ENCODE measurements at places on chromosomes 3 and 15.

DNA sequence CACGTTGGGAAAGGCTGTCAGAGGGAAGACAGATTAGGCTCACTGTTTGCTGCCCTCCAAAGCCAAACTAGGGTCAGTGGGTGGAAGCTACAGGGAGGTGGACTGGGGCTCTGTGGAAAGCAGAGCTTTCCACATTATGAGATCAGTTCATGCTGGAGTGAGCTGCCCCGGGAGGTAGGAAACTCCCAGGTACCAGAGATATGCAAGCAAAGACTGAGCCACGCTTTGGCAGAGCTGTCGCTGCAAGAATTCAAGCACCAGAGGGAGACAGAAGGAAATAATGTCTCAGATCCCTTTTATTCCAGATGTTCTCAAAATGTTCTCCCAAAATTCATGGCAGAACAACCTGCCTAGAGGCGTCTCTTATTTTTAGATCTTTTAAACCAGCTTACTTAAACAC lies 286.6 kb downstream of the WDR72 start:
- DNase-seq = no peak

DNA sequence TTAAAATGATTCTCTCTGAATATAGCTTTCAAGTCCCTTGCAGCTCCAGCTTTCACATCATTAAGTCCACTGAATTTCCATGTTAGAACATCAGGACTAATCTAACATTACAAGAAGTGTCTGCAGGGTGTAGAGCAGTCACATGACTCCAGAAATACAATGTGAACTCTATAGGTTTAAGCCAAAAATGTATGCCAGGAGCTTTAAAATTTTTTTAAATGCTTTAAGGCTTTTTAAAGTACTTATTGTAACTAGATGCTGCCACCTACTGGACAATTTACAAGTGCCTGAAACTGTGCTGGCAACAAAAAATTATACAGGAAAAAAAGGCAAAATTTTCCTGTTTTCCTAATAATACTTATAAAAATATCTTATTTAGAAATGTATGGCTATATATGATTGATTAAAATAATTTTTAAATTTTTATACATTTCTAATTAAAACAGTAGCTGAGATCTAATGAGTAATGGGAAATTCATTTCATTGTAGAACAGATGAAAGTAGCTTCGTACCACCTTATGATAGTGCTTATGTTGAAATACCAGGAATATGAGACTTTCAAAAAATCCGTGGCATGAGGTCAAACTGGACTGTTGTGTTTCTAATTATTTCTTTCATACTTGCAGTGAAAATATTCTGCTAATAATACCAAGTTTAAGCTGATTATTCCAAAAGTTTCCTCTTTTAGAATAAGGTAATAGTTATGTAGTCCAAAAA lies 25.7 kb downstream of the FSIP1 start:
- DNase-seq = no peak

DNA sequence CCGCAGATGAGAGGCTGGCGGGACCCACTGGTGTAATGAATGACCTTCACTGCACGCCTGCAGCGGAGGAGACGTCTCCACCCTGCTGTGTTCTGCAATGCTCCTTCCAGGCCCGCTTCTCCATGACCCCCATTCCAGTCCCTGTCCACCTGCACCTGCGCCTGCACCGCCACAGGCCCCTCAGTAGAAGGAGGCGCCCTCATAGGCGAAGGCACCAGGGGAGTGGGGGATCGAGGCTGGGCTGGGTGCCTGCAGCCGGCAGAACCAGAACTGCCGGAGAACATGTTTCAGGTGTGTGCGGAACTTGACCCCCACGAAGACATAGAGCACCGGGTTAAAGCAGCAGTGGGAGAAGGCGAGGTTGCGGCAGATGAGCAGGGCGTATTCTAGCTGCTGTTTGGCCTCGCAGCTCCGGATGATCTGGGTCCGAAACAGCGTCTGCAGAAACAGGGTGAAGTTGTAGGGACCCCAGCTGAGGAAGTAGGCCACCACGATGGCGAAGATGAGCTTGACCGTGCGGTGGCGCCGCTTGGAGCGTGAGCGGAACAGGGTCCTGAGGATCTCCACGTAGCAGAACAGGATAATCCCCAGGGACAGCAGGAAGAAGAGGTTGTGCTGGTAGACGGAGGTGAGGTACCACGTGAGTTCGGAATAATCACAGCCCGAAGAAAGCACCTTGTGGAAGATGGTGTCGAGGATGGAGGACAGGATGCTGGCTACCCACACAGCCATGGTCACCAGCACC lies 6.3 kb downstream of the XCR1 start:
- DNase-seq = no peak

GRCh38 chr15:98941595-98942255 lies 65.9 kb downstream of the PGPEP1L start:
- no peak for DNase-seq

DNA sequence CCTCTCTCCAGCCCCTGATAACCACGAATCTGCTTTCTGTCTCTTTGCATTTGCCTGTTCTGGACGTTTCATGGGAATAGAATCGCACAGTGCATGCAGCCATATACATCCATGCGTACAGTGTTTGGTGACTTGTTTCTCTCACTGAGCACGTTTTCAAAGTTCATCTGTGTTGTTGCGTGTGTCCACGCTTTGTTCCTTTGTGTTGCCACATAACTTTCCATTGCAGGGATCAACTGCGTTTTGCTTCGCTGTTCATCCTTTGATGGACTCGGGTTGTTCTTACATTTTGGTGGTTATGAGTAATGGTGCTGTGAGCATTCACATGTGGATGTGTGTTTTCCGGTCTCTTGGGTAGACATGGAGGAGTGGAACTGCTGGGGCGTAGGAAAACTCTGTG lies 56.4 kb upstream of the TAMM41 start:
- no peak for DNase-seq

DNA sequence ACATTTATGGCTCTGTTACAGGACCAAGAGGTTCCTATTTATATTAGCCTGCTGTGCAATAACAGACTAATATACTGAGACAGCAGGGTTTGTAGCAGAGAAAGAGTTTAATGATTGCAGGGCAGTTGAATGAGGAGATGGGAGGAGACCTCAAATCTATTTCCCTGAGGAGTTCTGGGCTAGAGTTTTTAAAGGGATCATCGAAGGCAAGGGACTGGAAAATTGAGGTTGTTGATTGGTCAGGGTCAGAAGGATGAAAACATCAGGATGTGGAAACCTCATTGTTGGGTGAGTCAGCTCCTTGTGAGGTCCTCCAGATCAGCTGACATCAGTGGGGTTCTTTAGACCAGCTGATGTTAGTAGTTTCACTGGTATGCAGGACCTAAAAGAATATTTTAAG lies 60.6 kb upstream of the GOLGA8B start:
- no peak for DNase-seq

DNA sequence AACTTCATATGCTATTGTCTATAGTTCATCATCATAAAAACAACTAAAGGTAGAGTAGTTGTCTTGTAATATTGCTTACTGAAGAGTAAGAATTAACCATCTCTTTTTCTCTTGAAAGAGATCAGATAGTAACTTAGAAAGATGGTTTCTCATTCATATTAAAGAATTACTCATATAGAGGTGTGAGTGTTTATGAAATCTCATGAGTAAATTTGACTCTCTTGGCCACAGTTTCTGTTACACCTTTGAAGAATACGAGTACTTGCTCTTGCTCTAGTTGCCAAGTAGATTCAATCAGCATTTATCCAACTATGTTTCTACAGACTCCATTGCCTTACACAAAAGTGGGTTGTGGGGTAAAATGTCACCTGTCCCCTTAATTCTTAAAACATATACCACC lies 247.4 kb upstream of the MANF start:
- no peak for DNase-seq

- DNase-seq = no peak
Measured at GRCh38 chr15:73732930-73733329, 20.2 kb downstream of the INSYN1 start.

DNA sequence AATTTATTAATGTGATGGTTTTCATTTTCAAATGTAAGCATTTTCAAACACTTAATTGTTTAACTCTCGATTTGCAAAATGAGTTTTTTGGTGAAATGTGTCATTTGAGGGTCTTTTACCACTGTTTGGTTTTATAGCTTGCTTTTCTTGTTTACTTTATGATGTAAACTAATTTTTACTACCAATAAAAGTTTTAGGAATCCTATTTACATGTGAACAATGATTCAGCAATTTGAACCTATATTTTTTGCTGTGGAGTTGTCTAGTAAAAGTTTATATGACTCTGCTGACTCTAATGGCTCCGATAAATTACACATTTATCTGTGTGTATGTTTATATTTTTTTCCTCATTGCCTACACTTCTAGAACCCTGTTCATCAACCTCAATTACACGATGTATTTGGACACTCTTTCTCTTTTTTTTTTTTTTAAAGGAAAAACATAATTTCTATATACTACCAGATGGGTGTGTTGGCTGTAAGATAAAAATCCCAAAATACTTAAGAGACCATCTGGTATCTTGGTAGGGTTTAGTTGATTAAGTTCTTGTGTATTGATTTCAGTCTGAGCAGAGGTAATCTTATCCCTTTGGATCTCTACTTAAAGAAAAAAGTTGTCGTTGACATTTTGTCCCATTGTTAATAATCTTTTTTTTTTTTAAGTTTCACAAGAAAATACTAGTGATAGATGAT lies 89.5 kb downstream of the PTPRG start:
- no peak for DNase-seq

- DNase-seq = no peak
Measured at GRCh38 chr3:131028844-131029243, 2.2 kb downstream of the NEK11 start.

DNA sequence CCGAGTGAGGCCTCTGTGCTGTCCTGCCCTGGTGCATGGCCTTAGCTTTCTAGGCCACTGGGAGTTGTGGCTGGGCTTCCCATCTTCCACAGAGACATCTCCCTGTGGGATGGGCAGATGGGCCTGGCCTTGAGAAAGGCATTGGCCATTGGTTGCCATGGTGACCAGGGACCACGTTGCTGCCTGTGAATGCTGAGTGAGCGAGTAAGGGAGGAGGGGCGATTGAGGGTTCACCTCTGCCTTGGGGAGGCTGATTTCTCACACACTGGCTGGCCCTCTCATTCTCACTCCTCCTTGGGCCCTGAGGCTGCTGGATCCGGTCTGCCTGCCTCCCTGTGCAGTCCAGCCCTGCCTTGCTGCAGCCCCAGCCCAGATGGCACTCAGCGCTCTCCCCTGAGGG lies 26.4 kb upstream of the DOCK3 start:
- DNase-seq = no peak

DNA sequence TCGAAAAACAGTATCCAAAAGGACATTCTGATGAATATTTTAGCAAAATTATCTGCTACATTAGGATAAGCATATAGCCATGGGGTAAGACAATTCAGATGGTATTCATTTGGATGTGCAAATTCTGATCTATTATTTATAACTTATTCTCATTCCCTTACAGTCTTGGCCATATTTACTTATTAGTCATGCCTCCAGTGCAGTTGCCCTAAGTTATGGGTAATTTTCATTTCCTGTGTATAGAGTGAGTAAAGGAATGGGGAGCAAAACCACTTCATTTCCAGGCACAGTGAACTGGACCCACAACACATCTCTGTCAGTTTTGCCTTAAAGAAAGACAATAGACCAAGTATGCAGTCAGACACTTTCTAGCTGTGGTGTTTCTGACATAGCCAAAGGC lies 134.3 kb downstream of the POLQ start:
- no peak for DNase-seq

DNA sequence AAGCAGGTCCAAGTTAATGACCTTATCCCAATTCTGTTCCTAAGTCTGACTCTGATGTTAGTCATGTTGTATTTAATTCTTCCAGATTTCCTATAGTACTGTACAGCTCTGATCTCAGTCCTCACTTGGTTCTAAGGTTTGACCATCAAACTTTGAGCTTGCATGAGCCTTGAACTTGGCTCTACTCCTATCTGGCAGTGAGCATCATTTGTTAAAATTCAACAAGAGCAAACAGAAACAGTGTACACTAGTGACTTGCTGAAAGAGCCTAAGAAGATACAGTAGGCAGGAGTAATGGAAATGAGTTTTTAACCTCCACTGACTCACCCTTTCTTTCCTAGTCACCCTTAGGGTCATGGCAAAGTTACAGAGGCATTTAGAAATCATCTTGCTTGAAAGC lies 451.1 kb upstream of the TPRG1 start:
- DNase-seq = no peak

DNA sequence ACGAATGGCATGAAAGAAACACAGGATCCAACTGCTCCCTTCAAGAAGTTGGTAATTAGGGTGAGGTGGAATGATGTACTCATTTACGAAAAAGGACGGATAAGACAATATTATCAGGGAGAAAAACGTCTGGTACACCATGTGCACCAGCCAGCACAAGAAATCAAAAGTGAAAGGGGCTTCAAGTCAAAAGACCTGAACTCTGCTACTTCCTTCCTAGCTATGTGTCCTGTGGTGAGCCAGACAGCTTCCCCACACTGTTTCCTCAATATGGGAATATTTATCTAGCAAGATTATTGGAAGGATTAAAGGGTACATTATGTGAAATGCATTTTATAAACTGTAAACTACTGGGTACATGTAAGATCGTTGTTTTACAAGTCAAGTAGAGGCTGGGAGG lies 33.9 kb downstream of the RAB27A start:
- no peak for DNase-seq

GRCh38 chr3:57652203-57652602 lies 40.7 kb downstream of the DENND6A start:
- no peak for DNase-seq

- no peak for DNase-seq
Measured at GRCh38 chr3:186235554-186235953, 126.5 kb downstream of the DGKG start.

DNA sequence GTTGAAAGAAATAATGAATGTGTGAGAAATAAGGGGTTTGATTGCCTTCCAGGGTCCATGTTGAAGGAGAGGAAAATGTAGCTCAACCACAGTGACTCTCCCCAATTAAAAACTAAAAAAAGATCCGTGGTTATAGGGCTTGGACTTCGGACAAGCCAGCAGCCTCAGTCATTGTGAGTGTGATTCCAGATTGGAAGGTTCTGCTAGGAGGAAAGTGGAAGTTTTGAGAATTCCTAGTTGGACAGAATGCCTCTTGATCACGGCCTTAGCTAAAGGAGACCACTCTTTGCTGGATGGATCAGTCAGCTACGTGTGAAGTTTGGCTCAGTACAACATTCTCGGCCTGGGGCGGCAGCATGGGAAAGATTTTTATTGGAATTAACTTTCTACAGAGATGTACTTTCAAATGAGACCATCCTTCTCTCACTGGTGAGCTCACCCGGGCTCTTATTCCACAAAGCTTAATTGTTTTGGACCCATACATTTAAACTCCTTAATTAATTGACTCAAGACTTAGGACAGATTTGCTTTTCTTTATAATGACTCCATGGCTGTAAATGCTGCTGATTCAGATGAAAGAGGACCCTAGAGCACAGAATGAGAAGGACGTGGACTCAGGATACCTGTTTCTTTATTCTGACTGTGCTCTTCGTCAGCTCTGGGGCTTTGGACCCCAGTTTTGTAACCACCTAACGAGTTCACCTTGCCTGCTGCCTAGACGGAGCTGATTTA lies 27.5 kb downstream of the FLNB start:
- DNase-seq = no peak

GRCh38 chr15:101045236-101045646 lies 126.1 kb downstream of the LRRK1 start:
- peak; percentile 1 for DNase-seq

- DNase-seq = no peak
Measured at GRCh38 chr15:25717457-25718168, 145.5 kb downstream of the ATP10A start.

Measured in stimulated activated CD8-positive, alpha-beta memory T cell treated with anti-CD3 and anti-CD28 coated beads, Interleukin-4, amount 100 ng/mL, for 48 hours (primary cell).